Right renal cortex interstitium (tissue), 3 donors: ENCODE measurements at places on chromosomes 16 and 17.

DNA sequence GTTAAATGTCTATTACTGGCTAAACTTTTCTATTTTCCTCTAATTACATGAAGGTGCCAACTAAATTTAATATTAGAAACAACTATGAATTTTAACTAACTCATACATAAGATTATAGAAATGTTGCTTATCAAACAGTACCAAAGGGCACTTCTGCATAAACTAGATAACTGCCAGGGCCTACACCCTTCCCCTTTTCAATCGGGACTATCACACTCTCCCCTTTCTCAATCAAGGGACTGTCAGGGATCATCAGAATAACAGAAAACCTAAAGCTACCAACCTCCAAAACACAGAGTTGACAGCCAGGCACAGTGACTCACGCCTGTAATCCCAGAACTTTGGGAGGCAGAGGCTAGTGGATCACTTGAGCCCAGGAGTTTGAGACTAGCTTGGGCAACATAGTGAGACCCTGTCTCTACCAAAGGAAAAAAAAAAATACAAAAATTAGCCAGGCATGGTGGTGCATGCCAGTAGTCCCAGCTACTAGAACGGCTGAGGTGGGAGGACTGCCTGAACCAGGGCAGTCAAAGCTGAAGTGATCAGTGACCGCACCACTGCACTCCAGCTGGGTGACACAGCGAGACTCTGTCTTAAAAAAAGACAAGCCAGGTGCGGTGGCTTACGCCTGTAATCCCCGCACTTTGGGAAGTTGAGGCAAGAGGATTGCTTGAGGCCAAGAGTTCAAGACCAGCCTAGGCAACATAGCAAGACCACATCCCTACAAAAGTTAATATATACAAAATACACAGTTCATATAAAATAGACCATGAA lies 3.2 kb upstream of the PHLPP2 start:
- DNase-seq, result no peak

DNA sequence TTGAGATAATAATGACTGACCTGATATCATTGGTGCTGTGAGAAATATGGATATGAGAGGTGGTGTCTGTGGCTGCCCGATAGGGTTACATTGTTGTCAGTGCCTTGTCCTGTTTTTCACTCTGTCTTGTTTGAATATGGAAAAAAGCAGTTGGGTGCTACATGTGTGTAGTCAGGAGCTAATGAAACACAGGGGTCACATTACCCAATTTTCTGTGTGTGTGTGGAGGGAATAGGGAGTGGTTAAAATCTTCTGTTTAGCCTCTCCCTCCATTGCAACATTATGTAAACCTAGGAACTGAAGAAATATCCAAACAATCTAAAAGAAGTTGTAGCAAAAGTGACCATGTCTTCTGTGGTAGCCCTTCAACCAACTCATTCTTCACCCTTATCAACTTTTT lies 527.7 kb upstream of the SOX9 start:
- DNase-seq, result no peak

DNA sequence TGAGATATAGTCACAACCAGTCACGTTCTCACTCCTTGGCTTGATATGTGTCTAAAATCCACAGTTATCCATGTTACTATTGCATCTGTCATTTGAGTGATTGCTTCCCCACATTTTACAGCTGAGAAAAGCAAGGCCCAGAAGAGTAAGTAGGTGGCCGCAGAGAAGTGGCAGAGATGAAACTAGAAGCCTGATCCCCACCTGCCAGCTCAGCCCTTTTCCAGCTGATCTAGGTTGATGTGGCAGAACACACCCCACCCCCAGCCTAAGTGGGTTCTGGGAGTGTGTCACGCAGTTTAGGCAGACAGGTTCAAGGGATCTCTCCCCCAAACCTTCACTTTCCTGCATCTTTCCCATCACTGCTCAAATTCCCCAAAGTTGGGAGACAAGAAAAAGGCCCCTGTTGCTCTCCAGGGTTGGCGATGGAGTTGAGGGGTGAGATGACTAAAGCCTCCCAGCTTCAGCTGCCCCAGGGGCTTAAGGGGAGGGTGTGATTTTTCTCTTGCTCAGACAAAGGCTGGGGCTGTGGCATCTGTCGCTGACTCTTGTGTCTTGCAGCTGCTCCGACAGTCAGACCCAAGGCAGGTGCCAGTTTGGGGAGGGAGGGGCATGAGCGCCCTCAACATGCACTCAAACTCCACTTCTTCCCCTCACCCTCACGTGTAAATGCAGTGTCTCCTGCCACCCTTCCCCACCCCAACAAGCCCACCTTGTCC lies 48.9 kb upstream of the LHX1 start:
- DNase-seq, result no peak

GRCh38 chr17:27518545-27519521 lies 62.6 kb downstream of the KSR1 start:
- DNase-seq, result no peak

GRCh38 chr16:19856120-19856519 lies 28.5 kb downstream of the GPRC5B start:
- no peak for DNase-seq

GRCh38 chr16:78599271-78599670 lies 499.8 kb downstream of the WWOX start:
- no peak for DNase-seq

DNA sequence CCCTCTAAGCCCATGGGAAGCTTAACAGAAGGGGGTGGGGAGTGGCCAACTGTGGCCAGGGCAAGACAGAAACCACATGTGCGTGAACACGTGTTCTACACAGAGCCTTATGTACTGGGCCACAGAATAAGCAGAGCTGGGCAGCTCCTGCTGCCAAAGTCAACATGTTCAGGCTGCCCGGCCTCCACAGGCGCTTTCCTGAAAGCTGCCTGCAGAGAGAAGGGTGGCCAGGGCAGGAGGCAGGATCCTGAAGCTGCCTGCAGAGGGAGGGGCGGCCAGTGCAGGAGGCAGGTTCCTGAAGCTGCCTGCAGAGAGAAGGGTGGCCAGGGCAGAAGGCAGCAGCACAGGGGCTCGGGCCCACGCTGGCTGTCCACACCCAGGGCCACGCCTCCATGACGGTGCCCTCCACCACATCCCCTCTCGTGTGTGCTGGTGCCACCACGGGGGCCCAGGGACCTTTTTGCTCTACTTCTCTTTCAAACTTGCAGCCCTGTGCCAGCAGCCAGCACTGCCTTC lies 79.5 kb downstream of the ANKRD11 start:
- DNase-seq, result no peak
